ENCODE measurements at places on chromosomes 12 and 14. TPM values are rescaled to one million over a fixed set of nuclear protein-coding genes. Genes with fewer than 3 reads are reported as not detected.
A peak's percentile ranks its signal among the peaks of the same experiment; 100 is the strongest.

GRCh38 chr14:58805057-58805456, 167.3 kb downstream of the DACT1 start:
- no peak for DNase-seq

GRCh38 chr14:100384819-100385813, 62.0 kb downstream of the SLC25A47 start:
- no peak for DNase-seq

DNA sequence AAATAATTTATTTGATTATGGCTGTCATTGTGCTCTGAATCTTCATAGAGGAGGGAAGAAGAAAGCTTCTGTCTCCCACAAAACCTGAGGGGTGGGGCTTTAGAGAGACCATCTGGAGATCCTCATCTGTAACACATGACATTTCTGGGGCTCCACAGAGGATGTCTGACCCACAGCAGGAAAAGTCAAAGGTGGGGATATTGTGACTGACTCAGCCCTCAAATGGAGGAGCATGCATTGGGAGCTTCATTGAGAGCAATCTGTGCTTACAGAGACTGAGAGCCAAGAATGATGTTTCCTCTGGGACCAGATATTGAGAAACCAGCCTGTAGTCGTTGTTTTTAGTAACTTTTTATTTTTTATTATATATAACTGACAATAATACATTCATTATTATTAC, 158.7 kb downstream of the SYT1 start:
- no peak for DNase-seq

DNA sequence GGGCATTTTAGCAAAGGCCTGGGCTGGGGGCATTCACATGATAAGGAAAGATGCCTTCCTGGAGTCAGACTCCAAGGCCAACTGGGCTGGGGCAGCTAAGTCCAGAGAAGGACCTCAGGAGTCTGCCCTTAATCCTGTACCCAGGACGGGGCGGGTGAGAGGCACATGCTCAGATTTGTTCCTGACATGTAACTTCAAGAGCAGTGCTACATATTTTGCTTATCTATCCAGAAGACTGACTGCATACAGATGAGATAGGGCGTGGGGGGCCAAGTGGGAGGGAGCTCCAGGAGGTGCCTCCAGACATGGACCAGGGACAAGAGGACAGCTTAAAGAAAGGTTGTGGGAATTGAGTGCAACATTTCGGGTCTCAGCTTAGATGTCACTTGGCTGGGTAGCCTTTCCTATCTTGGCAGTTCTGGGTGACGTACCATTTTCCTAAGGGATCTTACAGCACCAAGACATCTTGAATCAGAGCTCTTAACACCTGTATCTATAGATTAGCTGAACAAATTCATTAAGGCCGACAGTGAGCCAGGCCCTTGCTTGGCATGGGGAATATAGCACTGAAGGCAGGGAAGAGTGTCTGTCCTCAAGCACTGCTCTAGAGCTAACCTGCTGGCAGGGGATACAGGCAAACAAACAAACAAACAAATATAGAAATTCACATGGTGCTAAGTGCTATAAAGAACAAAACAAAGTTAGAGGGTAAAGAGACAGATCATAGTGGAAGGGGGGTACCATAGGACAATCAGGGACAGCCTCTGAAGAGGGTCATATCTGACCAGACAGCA, 61.2 kb downstream of the PTPN21 start:
- peak; percentile 31 for DNase-seq

- no peak for DNase-seq
Measured at GRCh38 chr14:87443787-87444186, 549.2 kb downstream of the GALC start.

DNA sequence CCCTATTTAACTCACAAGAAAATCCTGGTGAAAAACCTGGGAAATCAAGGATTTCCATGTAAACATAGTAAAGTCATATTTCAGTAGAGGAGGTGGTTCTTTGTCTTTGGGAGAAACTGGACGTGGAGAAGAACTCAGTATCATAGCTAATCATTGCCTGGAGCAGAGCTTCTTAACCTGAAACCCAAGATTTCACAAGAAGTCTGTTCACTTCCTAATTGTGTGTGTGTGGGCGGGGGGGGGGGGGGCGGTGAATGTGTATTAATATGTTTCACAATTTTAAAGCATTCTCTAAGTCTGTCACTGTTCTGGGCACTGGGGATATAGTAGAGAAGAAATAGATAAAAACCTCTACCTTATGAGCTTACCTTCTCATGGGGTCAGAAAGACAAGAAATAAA, 96.7 kb upstream of the PPP4R3A start:
- DNase-seq = no peak

- peak; percentile 4 for DNase-seq
Measured at GRCh38 chr12:6044082-6044481, 80.4 kb downstream of the VWF start.

GRCh38 chr12:81644503-81644902, 114.6 kb downstream of the PPFIA2 start:
- DNase-seq = no peak

GRCh38 chr12:30925607-30926242, 823 bp upstream of the TSPAN11 start:
- no peak for DNase-seq

GRCh38 chr12:56084958-56085543, 5.1 kb downstream of the ERBB3 start:
- no peak for DNase-seq

- DNase-seq = no peak
Measured at GRCh38 chr12:3747543-3747942, 5.4 kb downstream of the CRACR2A start.

DNA sequence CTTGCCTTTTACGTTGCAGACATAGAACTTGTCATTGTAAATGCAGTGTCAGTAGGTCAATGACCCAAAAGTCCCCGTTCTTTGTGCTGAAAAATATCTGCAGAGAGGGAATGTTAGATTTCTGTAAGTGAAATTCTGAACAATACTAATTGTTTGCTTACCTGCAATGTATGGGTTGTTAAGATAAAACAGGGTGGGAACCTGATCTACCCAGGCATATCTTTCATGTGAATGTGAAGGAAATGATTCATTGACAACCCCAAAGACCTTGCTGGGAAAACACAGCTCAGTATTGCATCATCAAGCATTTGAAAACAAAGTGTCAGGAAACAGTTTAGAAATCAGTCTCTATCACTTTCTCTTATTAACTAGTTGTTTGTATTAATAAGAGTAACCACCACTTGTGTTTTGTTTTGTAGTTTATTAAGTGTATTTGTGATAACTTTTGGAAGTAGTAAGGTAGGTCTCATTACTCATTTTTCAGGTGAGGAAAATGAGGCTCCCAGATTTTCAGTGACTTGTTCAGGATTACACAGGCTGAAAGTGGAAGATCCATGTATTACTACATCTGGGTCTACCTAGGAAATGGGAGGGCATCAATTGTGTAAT, 57.9 kb upstream of the SLC38A2 start:
- no peak for DNase-seq

FOXA1 gene
- polyA plus RNA-seq = not detected

CLEC4D gene
- not detected for polyA plus RNA-seq

IRF2BPL gene
- 7.5 TPM for polyA plus RNA-seq
